HAP-1 (cell line): ENCODE measurements at places on chromosomes 5 and 9.

DNA sequence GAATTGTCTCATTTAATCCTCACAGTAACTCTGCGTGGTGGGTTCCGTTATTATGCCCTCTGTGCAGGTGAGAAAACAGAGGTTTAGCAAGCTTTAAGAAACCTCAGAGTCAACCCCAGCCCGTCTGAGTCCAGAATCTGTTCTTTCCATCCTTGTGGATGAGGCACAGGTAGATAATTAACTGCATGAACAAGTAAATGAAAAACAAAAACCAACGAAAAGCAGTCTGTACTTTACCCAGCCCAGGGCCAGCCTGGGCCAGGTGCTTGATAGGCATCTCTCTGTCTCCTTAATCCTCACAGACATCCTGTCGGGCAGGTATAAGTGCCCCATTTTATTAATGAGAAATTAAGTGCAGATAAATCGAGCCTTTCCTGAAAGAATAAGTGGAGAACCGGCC, 25.3 kb upstream of the CXCL14 start:
- DNase-seq = no peak

DNA sequence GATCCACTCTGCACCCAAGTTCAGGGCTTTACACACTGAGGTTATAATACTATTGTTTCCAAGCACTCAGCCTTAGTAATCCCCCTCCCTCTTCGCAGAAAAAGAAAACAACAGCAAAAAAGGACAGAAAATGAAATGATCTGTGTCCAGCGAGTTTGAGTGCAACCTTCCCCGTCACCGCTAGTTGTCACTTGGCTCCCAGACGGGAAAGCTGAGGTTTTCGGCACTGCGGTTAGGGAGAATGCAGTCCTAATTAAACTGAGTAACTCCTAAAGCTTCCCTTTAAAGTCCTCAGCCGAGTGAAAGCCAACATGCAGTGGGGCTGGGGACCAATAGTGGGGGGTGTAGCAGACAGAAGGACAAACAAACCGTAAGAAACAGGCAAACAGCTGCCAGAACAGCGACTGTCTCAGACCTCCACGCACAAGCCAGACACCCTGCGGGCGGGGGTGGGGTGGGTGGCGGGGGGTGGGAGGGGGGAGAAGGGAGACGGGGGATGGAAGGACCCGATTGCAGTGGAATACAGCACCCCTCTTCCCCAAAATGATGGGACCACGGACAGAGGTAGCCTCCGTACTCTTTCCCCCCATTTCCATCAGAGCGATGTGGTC, 680 bp downstream of the GLRA1 start:
- peak; percentile 9 for DNase-seq

- DNase-seq = no peak
These were observed 4.9 kb upstream of the JAK2 start for GRCh38 chr9:4980086-4980727.

GRCh38 chr9:109118808-109119438, 824 bp downstream of the TMEM245 start:
- DNase-seq = no peak

GRCh38 chr5:16856531-16856930, 79.6 kb downstream of the MYO10 start:
- no peak for DNase-seq

DNA sequence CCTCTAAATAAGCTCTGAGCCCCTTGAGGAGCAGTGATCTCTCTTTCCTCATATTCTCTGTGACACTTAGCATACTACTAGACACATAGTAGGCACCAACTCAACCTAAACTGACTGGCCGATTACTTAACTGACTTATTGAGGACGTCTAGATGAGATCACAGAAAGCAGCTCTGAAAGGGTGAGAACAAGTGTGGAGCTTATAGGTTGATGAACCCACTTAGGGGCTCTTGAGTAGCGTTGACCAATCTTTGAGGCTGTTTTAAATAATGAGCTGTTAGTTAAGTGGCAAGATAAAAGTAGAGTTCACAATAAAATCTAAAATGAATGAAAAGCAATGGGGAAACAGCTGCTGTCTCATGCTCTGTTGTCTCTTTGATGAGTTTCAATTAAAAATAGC, 124.7 kb upstream of the TNPO1 start:
- DNase-seq = no peak
